ENCODE measurements at places on chromosomes 16 and 17. TPM values are rescaled to one million over a fixed set of nuclear protein-coding genes. Genes with fewer than 3 reads are reported as not detected.

AXIN2 gene
- total RNA-seq: 0.97 TPM

DNASE1L2 gene
- 0.80 TPM for total RNA-seq

HSPB9 gene
- not detected for total RNA-seq

BANP gene
- total RNA-seq: 13.0 TPM

SMIM36 gene
- not detected for total RNA-seq

MRPL28 gene
- total RNA-seq: 123 TPM

Data from A549 treated with GW870086 at 1 μM for 4 hours (cell line).